ENCODE measurements at places on chromosomes 2 and 18. TPM values are rescaled to one million over a fixed set of nuclear protein-coding genes. Genes with fewer than 3 reads are reported as not detected.

DNA sequence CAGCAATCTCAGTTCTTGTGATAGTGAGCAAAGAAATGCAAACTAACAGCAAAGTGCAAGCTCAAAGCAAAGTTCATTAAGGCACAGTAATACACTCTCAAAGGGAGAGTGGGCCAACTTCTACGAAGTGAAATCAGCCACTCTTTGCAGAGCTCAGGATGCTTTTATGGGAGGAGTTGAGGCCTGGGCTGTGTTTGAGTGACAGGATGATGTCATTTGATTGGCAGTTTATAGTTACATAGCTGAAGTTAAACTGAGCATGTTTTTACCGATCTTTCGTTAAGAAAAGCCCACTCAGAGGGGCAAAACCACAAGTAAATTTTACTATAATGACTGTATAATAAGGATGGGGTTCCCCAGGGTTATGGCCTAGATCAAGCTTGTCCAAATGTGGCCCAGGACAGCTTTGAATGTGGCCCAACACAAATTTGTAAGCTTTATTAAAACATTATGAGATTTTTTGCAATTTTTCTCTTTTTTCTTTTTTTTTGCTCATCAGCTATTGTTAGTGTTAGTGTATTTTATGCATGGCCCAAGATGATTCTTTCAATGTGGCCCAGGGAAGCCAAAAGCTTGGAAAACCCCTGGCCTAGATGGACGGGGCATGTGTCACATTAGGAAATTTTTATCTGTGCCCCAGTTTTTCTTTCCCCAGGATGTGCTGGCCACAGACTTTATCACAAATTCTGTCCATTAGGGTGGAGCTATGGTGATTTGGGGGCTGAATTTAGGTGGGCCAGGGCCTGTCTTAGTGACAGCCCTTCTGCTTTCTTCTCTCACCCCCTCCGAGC lies 8.3 kb upstream of the DNAH7 start:
- no peak for ATAC-seq

DNA sequence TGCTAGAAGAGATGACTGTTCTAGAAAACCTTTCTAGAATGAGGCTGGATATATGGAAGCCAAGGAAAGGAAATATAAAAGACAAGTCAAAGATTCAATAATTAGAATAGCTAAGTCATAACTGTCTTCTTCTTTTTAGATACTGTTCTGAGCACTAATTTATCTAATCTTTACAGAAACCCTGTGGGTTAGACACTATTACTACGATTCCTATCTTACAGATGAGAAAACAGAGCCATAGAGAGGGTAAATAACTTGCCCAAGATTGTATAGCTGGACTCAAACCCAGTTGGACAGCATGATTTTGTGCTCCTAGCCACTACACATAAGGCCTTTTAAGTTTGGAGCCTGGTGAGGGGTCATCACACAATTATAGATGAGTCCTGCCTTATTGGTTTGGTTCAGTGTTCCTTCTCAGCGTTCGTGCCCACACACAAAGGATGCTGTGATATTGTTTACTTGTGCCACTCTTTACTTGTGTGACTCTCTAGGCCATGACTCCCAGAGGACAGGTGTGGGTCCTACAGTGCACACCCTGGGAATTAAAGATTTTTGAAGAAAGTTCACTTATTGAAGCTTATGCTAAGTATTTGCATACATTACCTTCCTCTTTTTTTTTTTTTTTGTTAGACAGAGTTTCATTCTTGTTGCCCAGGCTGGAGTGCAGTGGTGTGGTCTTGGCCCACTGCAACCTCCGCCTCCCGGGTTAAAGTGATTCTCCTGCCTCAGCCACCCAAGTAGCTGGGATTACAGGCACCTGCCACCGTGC lies 153.7 kb downstream of the PRKCE start:
- ATAC-seq = no peak

GRCh38 chr2:166157578-166157977 lies 29.8 kb upstream of the SCN1A start:
- no peak for ATAC-seq

DNA sequence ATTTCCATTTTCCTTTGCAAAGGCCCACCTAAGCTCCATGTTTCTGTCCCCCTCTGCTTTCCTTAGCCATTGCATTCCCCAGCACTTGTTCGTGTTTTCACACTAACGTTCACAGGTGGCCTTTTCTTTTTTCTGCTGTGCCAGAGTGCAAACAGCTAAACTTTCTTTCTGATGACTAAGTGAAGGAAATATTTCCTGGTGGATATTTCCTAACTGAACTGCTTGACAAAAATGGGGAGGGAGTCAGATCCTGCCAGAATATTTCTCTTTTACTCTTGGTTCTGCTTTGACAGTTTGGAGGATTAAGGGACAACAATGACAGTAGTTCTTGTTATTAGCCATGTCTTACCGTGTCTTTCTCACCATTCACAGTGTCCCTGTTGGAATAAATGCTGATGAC lies 344.0 kb downstream of the ARHGAP15 start:
- no peak for ATAC-seq

DNA sequence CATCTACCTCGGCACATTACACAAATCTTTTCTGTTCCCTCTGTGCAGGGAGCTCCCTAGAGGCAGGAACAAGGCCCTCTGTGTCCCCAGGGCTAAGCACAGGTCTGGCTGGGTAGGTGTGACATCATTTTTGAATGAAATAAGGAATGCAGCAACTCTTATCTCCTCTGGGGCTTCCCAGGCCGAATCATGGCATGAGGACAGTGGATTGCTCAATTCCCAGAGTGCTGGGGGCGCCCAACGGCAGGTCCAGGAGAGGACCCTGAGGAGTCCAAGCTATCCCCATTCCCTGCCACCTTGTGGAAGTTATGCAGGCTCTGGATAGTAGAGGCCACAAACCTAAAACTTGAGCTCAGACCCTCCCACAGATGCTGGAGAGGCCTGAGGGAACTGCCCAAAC lies 158.0 kb upstream of the RAB6C start:
- ATAC-seq = no peak

DNA sequence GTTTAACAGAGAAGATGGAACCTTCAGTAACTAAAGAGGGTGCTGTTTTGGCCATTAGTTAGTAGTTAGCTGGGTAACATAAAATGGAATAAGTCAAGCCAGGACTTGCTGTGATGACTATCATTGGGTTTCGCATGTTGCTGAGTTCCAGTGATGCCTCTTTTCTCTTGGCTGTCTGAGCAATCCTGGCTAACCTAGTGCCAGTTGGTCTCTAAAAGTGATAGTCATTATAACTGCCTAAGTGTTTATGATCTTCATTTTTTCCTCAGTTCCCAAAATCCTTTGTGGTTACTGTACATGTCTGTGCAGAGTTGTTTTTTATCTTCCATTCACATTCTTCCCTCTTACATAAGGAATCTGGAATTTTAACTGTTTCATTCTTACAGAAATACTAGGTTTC lies 33.4 kb downstream of the WDR43 start:
- ATAC-seq = no peak

- no peak for ATAC-seq
These were observed at the start of gene CCDC141 for GRCh38 chr2:179049546-179050311. Gene CCDC141 (minus strand): TSS chr2:179050137. CDS start chr2:179049941, 196 bp downstream.

DNA sequence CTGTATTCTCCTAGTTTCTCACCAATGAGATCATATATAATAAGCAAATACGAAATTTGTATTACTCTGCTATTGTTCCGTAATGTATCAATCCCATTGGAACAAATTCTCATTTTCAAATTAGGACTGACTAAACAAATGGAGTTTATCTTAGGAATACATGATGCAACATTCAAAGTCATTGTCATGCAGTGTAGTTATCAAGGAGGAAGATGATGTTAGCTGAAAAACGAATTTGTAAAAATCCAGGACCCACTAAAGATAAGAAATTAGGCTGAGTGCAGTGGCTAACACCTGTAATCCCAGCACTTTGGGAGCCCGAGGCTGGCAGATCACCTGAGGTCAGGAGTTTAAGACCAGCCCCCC lies 14.9 kb downstream of the SEPTIN2 start:
- no peak for ATAC-seq

The MATN3 gene
- total RNA-seq = 1.3 TPM

GRCh38 chr2:159456500-159457426 lies 159.6 kb downstream of the BAZ2B start:
- ATAC-seq = no peak

The FEV gene
- 0.87 TPM for total RNA-seq

GRCh38 chr2:8076448-8077342 lies 605.2 kb upstream of the ID2 start:
- ATAC-seq = no peak

The ANKRD29 gene
- total RNA-seq = 0.42 TPM

- ATAC-seq = no peak
These were observed 22.0 kb upstream of the ASPRV1 start for GRCh38 chr2:69983392-69983966.

DNA sequence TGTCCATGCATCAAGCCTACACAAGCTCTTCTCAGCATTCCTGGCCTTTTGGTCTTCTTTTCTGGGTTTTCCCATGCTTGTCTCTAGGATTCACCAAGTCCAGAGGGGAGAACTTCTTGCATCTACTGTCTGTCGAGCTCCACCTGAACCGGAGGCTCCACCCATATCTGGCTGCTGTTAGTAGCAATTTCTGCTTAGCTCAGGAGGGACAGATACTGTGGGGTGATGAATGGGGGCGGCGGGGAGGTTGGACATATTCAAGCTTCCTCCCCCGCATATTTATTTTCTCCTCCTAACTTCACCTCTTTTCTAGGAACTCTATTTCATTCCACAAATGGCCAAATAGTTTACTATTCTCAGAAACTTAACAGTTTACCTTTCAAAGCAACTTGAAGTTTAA lies 163.5 kb downstream of the PTH2R start:
- no peak for ATAC-seq

The DCC gene
- 63.7 TPM for total RNA-seq

The PLGLB2 gene
- total RNA-seq = 4.1 TPM

DNA sequence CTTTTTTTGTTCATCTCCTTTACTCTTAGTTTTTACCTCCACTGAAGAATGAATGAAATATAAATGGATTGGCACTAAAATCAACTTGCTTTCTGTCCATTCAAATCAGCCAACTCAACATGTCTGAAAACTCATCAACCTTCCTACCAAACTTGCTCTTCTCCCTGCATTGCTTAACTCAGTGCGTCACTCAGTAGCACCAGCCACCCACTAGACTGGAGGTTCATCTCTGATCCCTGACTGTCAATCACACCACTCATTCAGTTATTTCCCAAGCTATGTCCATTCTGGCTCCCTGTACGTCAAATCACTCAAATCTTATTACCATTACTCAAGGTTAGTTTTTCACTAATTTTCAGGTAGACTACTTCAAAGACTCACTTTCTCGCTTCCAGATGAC lies 75.2 kb upstream of the RBMS1 start:
- no peak for ATAC-seq

The NETO1 gene
- 0.50 TPM for total RNA-seq

- ATAC-seq = no peak
These were observed 76.0 kb downstream of the CD8B2 start for GRCh38 chr2:106563195-106563594.

- no peak for ATAC-seq
These were observed 73.1 kb downstream of the MEMO1 start for GRCh38 chr2:31937741-31938140.

- peak; percentile 76 for ATAC-seq
These were observed 214.8 kb downstream of the SP3 start for GRCh38 chr2:173750353-173750801.

- no peak for ATAC-seq
These were observed 34.7 kb downstream of the BOK start for GRCh38 chr2:241593271-241593670.

DNA sequence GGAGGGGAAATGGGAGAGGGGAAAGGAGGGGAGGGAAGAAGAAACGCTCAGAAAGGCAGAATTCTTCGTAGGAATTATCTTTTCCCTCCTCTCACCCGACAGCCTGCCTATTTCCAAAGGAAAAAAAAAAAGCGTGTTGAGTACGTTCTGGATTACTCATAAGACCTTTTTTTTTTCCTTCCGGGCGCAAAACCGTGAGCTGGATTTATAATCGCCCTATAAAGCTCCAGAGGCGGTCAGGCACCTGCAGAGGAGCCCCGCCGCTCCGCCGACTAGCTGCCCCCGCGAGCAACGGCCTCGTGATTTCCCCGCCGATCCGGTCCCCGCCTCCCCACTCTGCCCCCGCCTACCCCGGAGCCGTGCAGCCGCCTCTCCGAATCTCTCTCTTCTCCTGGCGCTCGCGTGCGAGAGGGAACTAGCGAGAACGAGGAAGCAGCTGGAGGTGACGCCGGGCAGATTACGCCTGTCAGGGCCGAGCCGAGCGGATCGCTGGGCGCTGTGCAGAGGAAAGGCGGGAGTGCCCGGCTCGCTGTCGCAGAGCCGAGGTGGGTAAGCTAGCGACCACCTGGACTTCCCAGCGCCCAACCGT lies at the start of gene GAD1:
GAD1 (plus strand) TSS at position 384 of the 589 bp plus-strand sequence. CDS start 1,705 bp downstream, outside the sequence.
- ATAC-seq = peak; percentile 74

The SAP130 gene
- 16.6 TPM for total RNA-seq

The OSBPL6 gene
- 10.7 TPM for total RNA-seq

DNA sequence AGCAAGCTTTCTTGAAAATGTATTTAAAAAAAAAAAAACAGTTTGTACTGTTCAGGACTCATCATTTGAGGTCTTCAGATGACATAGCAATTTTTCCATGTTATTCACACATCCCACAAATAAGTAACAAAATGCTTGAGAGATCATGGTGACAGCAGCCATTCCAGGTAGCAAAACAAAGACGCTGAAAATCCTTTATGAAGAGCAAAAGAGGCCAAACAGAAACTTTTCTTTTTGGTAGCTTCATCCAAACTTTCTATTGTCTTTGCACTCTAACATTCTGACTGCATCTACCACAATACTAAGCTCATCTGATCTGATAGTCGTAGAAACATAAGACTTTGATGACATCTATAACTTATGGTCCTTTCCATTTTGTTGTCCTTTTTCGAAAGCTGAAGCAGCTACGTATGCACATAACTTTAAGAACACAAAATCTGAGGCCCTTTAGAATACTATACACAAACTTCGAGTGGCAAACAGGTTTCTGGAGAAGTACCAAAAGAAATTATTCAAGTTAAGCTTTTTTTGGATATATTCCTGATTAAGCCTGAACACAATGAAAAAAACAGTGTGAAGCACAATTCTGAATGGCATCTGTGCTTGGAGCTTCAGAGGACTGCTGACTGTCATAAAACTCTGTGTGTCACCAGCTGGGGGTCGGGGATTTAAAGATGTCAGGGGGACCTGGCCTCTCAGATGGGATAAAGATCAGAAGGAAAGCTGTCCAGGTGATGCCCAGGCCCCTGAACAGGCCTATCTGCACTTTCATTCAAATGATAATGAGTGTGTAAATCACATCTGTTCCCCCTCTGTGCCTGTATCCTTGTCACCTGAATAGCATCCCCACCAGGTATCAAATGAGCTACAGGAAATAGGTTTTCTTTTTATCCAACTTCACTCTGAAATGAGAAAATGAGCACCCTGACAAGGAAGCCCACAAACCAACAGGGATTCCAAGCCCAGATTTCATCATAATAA lies 75.8 kb downstream of the ZEB2 start:
- ATAC-seq = peak; percentile 21

DNA sequence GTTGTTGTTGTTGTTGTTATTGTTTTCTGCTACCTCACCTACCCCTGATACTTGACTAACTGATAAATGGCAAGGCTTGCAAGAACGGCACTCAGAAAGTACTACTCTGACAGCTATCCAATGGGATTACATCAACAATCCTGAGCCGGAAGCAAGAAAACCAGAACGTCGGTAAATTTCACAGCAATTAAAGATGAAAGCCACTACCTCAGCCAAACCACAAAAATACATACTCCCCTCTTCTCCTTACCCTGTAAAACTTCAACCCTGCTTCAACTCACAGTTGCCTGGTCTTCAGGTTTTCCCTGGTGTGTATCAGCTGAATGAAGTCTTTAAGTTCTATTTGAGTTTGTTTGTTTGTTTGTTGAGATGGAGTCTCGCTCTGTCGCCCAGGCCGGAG lies 293.7 kb upstream of the RND3 start:
- no peak for ATAC-seq

The CHST10 gene
- total RNA-seq = 28.9 TPM

Data from motor neuron (in vitro differentiated cells).